ENCODE measurements at places on chromosomes 16 and 17.

DNA sequence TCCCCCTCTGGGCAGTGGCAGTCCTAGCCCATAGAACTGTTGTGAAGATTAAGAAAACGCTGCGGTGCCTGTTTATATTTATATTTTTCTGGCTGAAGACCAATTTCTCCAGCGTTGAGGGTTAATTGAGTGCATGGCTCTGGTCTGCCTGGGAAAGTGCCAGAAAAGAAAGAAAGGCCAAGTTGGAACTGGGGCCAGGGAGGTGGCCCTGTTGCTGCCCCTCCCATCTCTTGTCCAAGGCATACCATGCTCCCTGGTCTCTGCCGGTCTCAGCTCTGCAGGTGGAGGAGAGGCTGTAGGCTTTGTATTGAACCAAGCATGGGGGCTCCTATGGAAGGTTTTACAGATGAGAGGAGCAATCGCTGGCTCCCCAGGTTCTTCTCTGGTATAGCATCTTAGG is 124.7 kb downstream of the MGAT5B start:
- no peak for DNase-seq

- DNase-seq = no peak
Measured at GRCh38 chr17:79715098-79715942, 15.4 kb upstream of the ENPP7 start.

DNA sequence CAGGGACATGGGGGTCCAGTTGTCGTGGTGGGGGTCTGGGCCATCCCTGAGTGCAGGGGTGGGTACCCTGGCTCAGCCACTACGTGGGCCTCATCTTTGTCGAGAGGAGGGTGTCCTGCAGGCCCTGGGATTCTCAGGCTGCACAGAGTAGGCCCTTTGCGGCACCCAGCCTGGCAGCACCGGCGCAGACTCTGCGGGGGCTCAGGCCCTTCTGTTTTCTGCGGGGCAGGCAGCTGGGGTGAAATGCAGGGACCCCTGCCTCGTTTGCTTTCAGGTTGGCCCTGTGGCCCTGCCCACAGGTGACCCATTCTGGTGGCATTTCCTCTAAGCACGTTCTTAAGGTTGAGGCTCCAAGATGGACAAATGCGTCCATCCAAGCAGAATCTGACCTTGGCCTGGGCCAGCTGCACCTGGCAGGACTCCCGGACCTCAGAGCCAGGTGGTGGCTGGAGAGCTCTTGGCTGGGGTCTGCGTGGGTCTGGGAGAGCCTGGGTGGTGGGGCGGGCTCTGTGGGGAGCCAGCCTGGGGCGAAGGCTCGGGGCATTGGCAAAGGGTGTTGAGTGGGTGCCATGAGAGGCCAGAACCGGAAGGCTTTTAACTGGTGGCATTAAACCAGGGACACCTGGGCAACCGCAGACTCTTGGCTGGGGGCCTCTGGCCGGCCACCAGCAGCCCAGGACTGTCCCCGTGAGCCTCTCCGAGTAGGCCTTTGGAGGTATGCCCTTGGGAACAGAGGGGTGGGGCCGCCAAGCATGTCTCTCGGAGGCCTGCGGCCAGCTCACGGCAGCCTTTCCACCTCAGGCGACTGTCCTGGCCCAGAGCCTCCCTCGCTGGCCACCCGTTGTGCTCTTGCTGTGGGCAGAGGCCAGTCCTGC is 16.9 kb downstream of the PRSS27 start:
- no peak for DNase-seq

- no peak for DNase-seq
Measured at GRCh38 chr17:57539529-57540301, 205.4 kb downstream of the CCDC182 start.

DNA sequence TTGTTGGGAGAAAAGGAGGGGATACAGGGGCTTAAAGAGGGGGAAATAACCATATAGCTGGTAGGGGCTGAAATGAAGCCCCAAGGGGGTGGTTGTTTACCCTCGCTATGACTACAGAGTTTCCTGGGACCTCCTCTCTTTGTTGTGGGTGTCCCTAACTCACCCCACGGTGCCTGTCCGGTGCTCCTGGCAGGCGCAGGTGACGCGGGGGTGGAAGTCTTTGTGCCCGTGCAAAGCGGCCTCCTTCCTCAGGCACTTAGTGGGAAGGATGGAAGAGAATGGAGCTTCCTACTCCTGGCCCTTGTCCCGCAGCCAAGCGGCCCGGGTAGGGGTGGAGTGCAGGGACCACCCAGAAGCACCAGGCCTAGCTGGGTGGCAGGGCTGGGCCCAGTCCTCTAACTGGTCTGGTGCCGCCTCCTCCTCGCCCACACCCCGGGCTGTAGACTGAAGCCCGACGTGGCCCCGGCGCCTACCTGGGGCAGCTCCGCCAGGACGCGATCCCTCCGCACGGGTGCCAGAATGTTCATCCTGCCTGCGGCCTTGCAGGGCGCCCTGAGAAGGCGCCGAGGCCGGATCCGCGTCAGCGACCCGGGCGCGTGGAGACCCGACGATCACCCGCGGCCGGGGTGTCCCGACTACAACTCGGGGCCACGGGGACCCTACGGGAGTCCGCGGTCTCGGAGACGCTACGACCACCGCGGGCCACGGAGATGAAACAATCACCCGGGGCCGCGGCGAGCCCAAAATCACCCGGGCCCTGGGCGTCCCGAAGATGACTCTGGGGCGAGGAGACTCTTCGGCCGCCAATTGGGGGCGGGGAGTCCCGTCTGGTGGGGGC is 709 bp downstream of the RAB34 start:
- no peak for DNase-seq

DNA sequence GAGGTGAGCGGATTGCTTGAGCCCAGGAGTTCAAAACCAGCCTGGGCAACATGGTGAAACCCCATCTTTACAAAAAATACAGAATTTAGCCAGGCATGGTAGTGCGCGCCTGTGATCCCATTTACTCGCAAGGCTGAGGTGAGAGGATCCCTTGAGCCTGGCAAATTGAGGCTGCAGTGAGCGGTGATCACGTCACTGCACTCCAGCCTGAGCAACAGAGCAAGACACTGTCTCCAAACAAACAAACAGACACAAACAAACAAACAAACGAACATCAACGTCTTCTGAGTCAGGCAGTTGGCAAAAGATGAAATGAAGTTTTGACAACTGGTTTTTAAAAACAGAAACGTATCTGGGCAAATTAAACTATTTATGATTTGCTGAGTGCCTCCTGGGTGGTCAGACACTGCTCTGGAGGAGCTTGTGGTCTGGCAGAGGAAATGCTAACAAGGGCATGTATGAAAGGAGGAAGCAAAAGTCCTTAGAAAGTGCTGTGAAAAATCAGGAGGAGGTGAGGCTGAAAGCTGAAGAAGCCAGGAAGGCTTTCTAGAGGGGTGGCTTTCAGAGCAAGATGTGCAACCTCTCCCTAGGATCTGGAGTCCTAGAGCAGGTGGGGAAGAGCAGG is 10.2 kb upstream of the KRT20 start:
- no peak for DNase-seq

DNA sequence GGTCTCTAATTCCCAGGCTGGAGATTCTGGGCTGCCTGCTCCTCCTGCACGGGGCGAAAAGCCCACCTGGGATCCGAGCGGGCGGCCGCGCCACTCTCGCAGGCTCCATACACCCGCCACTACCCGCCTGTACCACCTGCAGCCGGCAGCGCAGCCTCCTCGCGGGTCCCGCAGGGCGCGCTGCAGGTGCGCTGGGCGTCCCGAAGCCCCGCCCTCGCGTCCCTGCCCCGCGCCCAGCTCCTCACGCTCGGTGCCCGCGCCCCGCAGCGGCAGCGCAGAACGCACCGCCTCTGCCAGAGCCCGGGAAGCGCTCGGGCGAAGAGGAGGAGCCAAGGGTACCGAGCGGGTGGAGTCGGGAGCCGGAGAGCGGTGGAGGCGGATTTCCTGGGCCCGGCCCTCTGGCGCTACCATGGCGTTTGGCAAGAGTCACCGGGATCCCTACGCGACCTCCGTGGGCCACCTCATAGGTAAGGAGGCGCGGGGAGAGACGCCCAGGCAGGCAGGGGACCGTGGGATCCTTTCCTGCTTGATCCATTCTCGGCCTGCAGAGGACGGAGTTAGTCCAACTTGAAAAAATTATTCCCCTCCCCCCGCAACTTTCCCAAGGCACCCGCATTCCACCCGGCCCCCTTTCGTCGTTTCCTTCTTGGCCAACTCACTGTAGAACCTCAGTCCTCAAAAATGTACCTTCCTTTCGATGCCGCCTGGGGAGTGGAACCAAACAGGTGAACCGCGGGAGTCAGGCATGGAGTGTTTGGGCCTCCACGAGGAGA is at the start of gene TOM1L1:
TSS of gene TOM1L1 (plus strand) at position 396 of the 773 bp plus-strand sequence. CDS start at position 410, 14 bp downstream.
- peak; percentile 53 for DNase-seq

GRCh38 chr17:60301649-60302048 is 90.3 kb downstream of the USP32 start:
- DNase-seq = no peak

- no peak for DNase-seq
Measured at GRCh38 chr17:46722662-46723285, 95.7 kb downstream of the WNT3 start.

DNA sequence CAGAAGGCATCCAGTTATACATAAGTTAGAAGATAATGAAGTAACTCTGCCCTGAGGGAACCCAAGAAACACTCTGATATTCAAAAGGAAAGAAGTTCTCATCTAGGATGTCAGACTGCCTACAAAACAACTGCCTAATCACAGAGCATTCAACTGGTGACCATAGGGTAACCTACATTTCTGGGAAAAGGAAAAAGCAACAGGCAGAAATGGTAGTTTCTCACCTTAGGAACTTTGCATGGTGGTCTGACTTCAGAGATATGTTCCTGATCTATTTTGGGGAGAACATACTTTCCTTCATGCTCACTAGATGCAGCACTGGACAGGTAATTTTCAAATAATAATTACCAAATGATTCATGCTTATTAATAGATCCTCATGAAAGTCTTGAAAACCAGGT is 16.5 kb downstream of the RNF43 start:
- no peak for DNase-seq

DNA sequence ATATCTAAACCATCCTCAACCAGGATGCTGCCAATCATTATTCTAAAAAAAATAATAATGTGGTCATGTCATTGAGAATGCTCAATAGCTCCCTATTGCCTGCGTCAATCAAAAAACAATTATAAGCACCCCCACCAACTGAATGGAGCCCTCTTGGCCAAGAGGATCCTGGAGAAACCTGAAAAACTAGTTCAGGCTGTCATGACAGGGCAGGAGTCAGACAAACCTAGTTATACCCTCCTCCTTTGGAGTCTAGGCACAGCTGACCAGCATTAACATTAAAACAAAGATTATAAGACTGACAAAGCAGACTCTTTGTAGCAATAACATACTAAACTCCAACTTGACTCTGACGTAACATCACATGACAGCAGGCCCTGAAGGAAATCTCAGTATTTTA is 119.2 kb upstream of the CCL2 start:
- DNase-seq = no peak

DNA sequence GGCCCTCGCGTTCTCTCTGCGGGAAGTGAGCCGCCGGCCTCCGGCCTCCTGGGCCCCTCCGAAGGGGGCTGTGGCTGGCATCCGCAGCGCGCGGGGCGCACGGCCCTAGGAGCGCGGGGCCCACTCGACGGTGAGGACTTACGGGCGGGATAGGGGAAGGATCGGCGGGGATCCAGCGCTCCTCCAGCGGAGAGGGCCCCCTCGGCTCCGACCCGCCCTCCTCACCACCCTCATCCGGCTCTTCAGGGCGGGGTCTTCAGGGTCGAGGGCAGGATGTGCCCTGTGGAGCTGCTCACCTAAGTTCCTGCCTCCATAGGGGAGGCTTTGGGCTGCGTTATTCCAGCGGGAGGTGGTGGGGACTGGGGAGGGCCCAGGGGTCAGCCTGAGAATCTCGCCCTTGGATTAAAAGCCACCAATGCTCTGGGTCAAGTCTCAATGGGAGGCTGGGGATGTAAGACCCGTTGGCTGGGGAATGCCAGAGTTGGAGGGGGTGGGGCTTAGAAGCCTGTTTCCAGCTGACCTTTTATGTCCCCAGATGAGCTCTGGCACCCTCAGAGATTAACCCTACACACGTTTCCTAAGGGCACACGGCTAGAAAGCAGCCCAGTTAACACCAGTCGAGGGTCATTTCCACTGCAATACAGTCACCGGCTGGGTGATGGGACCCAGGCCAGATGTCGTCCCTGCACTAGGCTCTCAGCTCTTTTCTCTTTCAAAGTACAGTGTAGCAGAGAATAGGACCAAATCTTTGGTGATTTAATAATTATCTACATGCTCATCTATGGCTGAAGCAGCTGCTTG is 13.4 kb downstream of the TBX2 start:
- no peak for DNase-seq

DNA sequence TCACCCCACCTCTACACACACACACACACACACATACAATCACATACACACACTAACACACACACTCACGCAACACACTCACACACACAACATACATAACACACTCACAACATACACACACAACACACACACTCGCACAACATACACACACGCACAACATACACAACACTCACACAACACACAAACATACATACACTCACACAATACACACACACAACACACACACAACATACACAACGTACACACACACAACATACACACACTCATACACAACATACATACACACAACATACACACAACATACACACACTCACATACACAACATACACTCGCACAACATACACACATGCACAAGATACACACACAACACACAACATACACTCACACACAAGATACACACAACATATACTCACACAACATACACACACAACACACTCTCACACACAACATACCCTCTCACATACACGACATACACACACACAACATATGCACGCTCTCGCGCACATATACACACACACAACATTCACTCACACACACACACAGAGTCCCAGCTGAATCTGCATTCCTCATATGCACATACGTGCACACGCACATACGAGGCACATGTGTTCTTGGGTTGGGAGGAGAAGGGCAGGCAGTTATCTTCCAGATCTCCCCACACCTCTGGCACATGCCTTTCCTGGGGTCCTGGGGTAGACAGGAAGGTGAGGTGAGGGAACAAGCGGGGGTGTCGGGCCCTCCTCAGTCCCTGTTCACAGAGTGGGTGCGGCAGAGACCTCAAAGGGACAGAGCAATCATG is 1.1 kb downstream of the ASGR2 start:
- no peak for DNase-seq

DNA sequence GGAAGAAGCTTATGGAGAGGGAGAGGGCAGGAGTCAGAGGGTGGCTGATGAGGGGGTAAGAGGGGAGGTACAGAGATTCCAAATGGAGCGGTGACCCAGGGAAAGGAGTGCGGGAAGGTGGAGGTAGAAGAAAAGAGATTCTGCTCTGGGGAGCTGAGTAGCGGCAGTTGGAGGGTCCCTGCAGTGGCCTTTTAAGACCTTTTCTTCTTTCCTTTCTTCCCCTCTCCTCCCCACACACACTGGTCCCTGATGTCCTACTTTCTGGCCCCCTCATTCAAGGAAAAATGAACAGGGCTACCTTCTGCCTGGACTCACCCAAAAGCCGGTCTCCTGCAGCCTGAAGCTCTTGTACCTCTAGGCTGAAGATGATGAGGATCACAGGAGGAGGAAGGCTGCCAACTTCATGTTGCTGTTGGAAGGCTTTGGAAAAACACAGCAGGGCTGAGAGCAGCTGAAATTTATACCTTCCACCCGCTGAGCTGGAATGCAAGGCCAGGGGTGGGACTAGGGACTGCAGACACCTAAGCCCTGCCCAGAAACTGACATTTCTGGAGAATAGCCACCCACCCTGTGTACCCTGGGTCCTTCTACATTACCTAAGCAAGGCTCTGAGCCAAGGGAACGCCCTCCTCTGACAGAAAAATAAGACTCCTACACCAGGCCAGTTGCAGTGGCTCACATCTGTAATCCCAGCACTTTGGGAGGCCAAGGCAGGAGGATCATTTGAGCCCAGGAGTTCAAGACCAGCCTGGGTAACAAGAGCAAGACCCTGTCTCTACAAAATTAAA is 9.4 kb upstream of the HEATR6 start:
- DNase-seq = no peak

GRCh38 chr17:7060165-7060891 is 16.4 kb upstream of the SLC16A11 start:
- no peak for DNase-seq

GRCh38 chr17:41894791-41895331 is 23.9 kb downstream of the ACLY start:
- no peak for DNase-seq
